ENCODE measurements at places on chromosomes 4 and X.

DNA sequence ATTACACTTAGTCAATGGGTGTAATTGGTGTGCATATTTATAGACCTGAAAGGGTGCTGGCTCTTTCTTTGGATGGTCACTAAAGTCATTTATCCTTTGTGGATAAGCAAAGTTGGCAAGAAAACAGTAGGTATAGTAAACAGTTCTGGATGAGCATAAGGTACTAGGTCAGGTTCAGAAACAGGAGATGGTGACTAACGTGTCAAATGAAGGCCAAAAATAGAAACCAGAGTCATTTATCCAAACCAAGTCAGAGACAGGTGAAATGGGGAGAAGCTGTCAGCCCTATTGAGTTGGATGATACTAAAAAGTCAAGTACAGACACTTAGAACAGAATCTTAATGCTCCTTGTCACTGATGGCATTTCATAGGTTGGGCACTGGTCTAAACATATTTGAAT lies 313.1 kb downstream of the KLHL13 start:
- DNase-seq: no peak

- no peak for DNase-seq
These were observed 15.0 kb upstream of the PRDM8 start for GRCh38 chr4:80182237-80182866.

DNA sequence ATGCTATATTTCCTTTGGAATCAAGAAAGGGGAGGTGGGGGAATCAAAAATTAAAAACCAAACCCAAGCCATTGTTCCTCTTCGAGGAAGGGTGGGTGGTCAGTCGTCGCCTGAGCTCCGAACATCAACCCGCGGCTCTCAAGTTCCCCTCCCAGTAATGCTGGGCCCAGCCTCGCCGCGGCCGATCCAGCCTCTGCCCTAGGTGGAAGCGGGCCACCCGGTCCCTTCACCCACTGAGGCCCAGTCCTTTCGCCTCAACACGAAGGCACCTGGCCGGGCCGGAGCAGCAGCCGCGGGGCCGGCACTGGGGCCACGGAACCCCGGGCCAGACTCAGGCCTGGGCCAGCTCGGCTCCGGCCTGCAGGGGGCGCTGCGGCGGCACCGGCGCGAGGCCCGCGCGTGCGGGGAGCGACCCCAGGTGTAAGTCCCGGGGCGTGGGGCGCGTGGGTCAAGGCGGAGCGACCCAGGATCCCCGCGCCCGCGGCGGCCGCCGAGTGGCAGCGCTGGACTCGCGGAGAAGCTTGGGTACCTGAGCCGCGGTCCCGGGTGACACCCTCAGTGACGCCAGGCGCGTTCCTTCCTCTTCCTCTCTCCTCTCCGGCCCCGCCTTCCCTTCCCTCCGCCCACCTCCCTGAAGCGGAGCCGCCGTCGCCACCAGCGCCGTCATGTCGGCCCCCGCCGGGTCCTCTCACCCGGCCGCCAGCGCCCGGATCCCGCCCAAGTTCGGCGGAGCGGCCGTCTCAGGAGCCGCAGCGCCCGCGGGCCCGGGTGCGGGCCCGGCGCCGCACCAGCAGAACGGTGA lies at the start of gene SEC24B:
Gene SEC24B (plus strand): TSS at position 611 of the 802 bp plus-strand sequence. CDS start 55 bp downstream, at position 666.
- DNase-seq: peak; percentile 89

DNA sequence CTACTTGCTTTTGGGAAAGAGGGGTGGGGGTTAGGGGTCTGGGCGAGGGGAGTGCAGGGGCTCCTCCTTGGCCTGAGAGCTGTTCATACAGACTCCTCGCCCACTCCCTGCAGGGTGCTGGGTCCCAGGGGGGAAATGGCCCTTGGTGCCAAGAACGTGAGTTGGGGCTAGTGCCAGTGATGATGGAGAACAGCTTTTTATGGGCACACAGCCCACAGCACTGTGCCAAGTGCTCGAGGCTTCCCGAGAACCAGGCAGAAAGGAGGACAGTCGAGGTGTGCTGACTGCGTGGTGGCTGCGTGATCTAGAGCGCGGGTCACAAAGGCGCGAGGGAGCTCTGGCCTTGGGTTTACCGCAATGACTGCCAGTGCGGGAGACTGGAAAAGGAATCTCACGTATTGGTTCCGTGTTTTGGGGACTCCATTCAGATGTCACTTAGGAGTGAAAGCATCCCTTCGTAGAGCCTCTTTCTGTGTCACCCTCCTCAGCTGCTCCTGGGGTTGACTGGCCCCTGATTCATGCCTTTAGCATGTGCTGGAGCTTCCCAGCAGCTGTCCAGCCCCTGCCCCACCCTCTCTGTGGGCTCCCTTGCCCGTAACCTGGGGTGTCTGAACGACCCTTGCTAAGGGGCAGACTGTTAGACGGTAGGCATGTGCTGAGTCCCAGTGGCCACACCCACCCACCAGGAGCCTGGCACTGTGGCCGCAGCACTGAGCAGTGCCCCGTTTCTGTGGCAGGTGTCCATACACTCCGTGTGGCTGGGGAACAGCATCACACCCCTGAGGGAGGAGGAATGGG lies 20.9 kb upstream of the MSANTD1 start:
- no peak for DNase-seq

DNA sequence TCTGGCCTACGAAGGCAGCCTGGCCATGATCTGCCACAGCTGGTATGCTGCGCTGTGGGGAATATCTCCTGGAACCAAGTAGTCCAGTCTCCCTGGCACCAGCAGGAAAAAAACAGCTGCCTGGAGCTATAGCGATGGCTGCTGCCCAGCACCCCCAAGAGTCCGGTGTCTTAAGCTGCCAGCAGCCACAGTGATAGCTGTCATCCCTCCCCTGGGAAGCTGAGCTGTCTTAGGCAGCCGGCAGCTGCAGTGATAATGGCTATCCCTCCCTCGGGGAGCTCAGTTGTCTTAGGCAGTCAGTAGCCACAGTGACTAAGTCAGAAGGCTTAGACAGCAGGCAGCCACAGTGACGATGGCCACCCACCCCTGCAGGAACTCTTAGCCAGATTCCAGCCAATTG lies 205.1 kb downstream of the STPG2 start:
- no peak for DNase-seq

GRCh38 chrX:82370978-82371646 lies 1137.0 kb upstream of the POU3F4 start:
- no peak for DNase-seq

DNA sequence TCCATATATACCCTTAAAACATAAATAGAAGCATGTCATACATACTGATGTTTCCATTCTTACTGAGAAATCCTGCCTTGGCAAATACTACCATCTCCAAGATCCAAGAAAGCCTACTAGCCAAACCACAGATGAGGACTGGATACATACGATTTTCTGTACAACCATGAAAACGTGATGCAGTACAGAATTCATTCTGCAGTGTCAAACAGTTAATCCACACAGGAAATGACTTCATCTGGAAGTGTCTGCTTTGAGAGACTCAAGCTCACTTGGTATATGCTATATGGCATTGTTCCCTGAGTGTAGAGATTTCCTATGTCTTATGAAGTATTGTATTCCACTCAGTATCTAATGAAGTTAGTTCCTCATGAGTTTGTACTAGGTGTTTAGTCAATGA lies 94.3 kb downstream of the CT47B1 start:
- DNase-seq: no peak

GRCh38 chr4:81605271-81605670 lies 133.6 kb upstream of the RASGEF1B start:
- DNase-seq: no peak

DNA sequence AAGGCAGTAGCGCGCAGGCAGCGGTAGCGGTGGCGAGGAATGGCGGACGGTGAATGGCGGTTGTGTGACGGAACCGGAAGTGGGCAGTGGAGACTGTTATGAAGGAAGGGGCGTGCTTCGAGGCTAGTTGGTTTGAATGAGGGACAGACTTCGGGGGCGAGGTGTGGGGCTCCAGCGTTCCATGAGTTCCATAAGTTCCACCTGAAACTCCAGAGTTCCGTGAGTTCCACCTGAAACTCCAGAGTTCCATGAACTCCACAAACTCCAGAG lies 70.2 kb downstream of the FAM47C start:
- DNase-seq: no peak

GRCh38 chrX:24231131-24231540 lies 81.6 kb downstream of the ZFX start:
- peak; percentile 85 for DNase-seq
